ENCODE measurements at places on chromosomes 16 and 17.

- DNase-seq, result no peak
Observed at GRCh38 chr16:8859913-8860881, 8.6 kb downstream of the CARHSP1 start.

GRCh38 chr16:3950343-3951193 lies 70.1 kb upstream of the CREBBP start:
- no peak for DNase-seq

GRCh38 chr17:41322094-41322902 lies 6.8 kb upstream of the KRTAP17-1 start:
- DNase-seq, result peak; percentile 13

GRCh38 chr17:838486-838885 lies 56.3 kb downstream of the MRM3 start:
- DNase-seq, result no peak

- DNase-seq, result no peak
Observed at GRCh38 chr16:66521951-66522771, 27.8 kb downstream of the TK2 start.

DNA sequence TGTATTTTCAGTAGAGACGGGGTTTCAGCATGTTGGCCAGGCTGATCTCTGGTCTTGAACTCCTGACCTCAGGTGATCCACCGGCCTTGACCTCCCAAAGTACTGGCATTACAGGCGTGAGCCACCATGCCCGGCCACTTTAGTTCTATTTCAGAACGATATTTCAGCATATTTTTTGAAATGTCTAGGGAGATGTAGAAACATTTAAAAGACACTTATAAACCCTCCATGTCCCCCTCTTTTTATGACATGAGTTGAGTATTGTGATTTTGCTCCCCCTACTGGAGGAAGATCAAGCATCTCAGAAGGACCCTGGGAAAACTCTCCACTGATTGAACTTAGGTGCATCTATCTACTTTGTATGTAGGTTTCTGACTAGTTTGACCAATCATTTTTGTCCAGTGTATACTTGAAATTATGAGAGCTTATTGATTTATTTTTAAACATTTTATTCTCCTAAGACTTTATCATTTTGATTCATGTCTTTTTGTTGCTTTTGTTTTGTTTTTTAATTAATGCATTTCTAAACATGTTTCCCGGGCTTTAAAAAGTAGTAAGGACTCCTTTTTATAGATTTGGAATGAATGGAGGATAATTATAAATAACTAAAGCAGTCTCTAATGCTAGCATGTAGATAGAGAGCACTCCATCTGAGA lies 105.1 kb downstream of the CHD9 start:
- DNase-seq, result peak; percentile 75

GRCh38 chr16:22844416-22844815 lies 30.5 kb downstream of the HS3ST2 start:
- DNase-seq, result no peak

- no peak for DNase-seq
Observed at GRCh38 chr16:12488371-12488770, 315.3 kb downstream of the CPPED1 start.

- no peak for DNase-seq
Observed at GRCh38 chr16:56910654-56911539, 21.0 kb upstream of the HERPUD1 start.

GRCh38 chr17:30981531-30982519 lies 11.0 kb downstream of the RNF135 start:
- no peak for DNase-seq

DNA sequence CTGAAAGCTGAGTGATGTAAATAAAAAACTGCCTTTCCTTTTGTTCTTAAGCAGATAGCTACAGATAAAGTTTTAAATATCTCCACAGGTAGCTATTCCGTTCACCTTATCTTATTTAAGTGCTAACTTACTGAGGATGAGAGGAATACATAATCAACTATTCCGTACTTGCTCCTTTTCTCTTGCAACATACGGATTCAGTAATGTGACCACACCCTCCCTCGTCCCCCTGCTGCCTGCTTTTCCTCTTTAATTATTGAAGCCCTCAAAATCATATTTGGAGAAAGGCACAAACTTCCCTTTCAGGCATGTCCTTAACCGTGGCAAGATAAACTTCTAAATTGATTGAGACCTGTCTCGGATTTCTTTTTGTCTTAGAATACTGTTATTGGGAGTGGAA lies 101.4 kb downstream of the MAP2K4 start:
- no peak for DNase-seq

DNA sequence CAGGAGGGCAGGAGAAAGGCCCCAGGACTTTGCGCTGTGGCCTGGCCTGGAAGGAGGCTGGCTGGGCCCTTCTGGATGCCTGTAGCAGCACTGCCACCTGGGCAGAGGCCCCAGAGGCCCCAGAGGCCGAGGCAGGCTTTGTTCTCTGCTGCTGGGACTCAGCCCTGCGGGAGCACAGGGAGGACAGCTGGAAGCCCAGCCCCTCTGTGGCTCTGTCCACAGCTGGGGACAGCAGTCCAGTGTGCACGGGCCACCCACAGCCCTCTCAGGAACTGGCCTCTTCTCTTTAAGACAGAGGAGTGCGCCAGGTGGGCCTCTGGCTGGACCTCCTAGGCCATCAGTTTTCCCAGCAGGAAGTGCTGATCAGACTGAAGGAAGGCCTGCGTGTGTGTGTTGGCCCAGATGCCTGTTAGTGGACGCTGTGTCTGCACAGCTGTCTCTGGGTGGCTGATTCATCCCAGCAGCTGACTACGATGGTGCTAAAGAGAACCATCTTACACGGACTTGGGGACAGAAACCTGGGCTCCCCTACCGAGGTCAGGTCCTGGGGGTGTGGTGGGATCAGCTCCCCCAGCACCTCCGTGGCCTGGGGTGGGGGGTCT lies 26.9 kb upstream of the ZNF750 start:
- DNase-seq, result no peak

GRCh38 chr16:17461951-17462729 lies 8.6 kb downstream of the XYLT1 start:
- no peak for DNase-seq

DNA sequence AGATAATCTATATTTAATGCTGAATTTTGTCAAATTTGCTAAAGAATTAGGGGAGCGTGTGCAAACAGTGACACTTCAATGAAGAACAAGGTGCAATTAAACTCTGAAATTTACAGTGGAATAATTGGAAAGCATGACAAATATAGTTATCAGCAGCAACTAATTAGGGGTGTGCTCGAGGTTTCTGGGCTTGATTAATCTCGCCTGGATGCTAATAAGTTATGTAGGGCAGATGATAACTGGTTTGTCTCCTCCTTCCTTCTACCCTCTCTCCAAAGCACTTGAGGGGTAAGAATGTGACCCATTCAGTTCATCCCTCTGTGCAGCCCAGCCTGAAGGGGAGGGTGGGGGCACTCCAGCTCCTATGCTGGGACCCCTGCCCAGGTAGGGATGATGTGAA lies 21.9 kb downstream of the MRM1 start:
- peak; percentile 11 for DNase-seq

GRCh38 chr16:85687651-85688471 lies 893 bp downstream of the GINS2 start:
- peak; percentile 45 for DNase-seq

- DNase-seq, result peak; percentile 98
Observed at GRCh38 chr16:30922960-30923535, 324 bp upstream of the FBXL19 start.

- peak; percentile 97 for DNase-seq
Observed at GRCh38 chr16:104928-105327, 26.9 kb downstream of the MPG start.

DNA sequence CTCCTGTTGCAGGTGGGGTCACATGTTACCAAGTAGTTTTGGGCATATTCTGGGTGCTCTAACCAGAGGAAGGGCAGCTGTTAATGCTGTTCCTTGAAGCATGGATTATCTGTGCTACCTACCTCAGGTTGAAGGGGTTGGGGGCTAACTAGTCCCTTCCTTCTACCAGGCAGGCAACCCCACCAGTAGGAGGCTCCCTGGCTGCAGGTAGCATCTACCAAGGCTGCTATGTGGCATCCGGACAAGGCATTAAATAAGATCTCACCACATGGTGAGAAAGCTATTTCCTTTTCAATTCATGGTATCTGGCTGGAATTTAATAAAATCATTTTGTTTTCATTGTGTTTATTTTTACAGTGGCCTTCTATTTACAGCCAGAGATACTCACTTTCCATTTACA lies 62.5 kb downstream of the CACNG3 start:
- DNase-seq, result no peak

- DNase-seq, result no peak
Observed at GRCh38 chr17:42904110-42904469, 3.5 kb downstream of the G6PC1 start.

GRCh38 chr17:20008242-20009051 lies 712 bp upstream of the SPECC1 start:
- DNase-seq, result peak; percentile 77

- no peak for DNase-seq
Observed at GRCh38 chr16:81902025-81902424, 109.2 kb downstream of the SDR42E1 start.

DNA sequence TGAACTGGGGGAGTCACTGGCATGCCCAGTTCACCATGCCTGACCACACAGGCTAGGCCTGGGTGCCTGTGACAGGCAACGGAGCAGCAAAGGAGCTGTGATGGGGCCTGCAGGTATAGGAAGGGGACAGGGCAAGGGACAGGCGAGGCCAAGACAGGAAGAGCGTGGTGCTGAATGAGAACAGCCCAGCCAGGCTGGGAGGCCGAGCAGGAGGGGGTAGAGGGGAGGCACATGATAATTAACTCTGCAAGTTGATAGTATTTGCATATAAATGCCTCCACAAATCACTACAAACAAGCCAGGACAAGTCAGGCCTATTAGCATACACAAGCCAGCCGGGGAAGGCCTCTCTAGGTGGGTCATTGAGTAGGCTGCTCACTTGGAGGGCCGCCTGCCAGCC lies 7.8 kb downstream of the ZFHX3 start:
- DNase-seq, result no peak

GRCh38 chr17:3843935-3844516 lies 2.0 kb downstream of the NCBP3 start:
- peak; percentile 59 for DNase-seq

GRCh38 chr17:49515196-49515770 lies 20.2 kb downstream of the NGFR start:
- no peak for DNase-seq

- peak; percentile 10 for DNase-seq
Observed at GRCh38 chr17:71472809-71473789, 647.7 kb upstream of the SOX9 start.

DNA sequence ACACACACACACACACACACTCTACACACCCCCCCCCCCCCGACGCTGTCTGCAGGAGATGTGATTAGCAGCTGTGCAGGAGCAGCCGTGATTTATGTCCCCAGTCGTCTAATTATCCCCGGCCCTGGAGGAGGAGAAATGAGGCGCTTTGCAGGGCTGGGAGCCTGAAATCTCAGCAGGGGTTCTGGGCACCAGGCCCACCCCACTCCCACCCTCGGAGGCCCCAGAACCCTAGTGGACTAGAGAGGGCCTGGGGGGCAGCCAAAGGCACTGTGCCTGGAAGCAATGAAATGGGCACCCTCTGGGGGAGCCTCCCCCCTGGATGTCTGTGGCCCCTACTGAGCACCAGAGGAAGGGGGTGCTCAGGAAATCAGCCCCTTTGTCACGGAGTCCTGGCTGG lies 134.2 kb upstream of the CIBAR2 start:
- no peak for DNase-seq

DNA sequence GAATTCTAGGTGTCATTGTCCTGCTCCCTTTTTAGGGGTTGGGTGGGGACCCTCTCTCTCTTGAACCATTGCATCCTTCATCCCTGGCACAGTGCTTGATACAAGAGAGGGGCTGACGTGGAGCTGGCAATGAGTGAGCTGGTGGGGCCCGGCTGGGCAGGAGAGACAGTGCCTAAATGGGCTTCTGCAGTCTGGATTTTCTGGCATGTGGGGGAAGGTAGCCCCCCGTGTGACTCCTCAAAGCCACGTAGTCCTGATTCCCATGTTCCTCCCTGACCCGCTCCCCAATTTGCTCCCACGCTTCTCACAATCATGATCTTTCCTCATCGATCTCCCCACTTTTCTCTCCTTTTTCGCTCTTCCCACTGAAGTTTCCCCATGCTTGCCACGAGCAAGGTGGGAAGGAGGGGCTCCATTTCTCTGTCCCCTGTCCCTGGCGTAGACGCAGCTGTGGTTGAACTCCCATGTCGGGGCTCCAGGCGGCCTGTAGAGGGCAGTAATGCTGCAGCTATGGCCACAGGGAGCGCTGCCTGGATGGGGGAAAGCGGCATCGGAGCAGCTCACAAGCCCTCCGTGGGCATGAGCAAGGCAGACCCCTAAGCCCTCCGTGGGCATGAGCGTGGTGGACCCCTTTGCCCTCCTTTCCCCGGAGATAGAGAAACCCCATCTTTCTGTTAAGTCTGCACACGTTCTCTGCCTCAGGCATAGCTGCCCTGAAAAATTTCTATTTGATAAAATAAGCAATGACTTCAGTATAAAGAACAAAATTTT lies 47.5 kb downstream of the HAPSTR1 start:
- DNase-seq, result peak; percentile 56

DNA sequence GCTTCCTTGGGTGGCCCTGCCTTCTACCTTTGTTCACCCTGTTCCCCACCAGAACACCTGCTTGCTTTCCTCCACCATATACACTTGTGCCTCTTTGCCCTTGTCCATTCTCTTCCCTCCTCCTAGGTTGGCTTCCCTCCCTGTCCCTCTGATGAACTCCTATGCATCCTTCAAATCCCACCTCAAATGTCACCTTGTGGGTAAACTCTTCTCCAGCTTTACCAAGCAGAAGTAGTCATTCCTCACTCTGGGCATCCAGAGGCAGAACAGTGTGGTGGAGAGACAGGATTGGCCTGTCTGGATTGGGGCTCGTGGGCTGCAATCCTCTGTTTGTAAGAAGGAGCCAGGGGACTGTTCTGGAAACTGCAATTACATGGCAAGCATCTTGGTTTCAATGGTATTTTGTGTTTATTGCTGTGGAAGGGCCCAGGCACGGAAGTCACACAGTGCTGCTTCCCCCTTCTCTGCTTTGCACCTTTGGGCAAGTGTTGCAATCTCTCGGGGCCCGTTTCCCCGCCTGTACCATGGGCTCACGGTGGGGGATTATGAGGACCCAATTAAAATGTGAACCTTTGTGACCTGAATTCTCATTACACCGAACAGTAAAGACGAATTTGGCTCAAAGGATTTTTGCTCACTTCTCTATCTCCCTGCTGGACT lies 21.9 kb upstream of the NXPH3 start:
- DNase-seq, result no peak
